ENCODE measurements at places on chromosomes 7 and 10.

- no peak for DNase-seq
These were observed 32.7 kb upstream of the ZNF438 start for GRCh38 chr10:31064348-31064747.

DNA sequence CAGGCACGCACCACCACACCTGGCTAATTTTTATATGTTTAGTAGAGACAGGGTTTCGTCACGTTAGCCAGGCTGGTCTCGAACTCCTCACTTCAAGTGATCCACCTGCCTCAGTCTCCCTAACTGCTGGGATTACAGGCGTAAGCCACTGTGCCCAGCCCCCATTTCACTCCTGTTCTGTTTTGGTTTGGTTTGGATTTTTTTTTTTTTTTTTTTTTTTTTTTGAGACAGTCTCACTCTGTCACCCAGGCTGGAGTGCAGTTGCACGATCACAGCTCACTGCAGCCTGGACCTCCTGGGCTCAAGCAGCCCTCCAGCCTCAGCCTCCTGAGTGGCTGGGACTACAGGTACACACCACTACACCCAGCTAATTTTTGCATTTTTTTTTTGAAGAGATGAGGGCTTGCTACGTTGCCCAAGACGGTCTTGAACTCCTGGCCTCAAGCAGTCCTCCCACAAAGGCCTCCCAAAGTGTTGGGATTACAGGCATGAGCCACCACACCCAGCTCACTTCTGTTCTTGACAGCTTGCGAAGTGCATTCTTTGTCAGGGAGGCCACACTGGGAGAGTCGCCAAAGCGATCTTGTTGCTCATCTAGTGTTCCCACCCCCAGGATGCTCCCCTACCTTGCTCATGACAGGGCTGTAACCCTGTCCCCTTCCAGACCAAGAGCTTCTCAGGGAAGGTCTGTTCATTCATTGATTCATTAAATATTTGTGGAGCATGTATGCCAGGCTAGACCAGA, 229.1 kb downstream of the CUX1 start:
- DNase-seq = no peak

DNA sequence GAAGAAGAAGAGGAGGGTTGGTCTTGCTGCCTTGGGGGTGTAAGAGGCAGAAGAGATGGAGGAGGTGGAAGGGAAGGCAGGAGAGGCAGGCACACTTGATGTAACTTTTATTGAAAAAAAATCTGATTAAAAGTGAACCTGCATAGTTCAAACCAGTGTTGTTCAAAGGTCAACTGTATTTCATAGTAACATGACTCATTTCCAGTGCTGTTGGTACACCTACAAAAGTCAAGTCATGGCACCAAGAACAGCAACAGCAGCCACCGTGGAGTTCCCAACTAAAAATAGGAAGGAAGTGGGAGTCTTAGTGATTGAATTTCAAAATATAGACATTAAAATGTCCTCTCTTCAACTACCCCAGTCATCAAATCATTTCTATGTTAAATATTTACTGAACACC, 88.5 kb downstream of the CTNNA3 start:
- DNase-seq = no peak

DNA sequence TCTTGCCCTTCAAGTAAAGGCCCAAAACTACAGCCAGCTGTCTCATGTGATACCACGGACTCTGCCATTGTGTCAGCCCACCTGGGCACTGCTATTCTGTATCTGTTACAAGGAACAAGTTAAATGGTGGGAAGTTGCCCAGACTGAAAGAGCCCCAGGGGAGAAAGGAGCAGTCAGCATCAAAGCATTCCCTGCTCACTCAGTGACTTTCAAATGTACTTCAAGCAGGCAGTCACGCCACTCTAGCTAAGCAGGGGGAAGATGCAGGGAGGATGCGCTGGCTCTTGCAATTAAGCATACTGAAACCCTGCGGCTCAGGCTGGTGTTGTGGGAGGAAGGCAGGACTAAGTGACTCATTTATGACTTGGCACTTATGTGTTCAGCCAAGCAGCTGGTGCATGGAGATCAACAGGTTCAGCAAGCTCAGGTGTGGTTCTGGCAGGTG, 1249.6 kb downstream of the TYW1 start:
- no peak for DNase-seq
